Activated naive CD4-positive, alpha-beta T cell treated with Interleukin-2 at 50 U/mL for 16 hours (primary cell): ENCODE measurements at places on chromosomes 7 and 10.

DNA sequence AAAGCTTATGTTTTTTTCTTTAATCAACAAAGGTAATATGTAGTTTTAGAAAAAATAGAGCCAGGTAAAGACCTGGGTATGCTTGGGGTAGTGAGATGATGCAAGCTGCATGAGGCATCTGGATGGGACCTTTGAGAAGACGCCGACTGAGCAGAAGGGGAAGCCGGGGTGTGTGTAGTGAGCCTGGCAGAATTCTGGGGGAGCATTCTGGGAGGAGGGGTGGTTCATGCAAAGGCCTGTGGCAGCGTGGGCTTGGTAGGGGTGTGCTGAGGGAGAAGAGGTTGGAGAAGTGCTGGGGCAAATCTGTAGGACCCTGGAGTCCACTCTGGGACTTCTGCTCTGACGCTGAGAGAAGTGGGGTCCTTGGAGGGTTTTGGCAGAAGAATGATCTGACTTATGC, 33.9 kb upstream of the SHH start:
- no peak for DNase-seq

DNA sequence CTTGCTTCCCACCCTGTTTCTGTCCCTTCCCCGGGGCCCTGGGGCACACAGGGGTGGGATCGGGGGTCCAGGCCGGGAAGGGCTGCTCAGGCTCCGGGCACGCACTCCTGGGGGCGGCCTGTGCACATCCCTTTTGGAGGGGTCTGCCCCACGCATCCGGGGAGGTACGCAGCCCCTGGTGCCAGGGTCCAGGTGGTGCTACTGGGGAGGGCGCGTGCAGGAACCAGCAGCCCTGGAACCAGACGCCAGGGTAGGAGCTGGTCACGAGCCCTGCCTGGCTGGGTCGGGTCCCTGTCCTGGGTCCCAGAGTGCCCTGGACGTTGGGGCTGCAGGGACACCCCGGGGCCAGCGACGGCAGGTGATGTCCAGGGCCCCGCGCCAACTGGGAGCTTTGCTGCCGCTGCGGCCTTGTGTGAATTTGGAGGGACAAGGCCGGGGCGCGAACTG, 53.4 kb downstream of the GLRX3 start:
- no peak for DNase-seq

DNA sequence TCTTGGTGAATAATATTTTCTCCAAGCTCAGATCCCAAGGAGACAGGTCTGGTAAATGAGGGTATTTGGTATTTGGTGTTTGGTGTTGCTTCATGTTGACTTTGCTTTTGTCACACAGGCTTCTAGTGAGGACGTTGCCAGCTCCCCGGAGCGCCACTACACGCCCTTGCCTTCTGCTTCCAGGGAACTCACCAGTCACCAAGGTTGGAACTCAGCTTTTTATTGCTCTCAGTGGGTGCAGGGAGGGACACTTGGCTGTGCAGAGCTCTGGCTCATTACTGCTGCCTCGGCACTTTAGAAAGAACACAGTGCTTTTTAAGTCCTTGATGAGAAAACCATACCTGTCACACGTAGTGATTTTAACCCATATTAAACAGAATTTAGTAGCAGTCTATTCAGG, 892.9 kb downstream of the LRMDA start:
- DNase-seq: no peak

GRCh38 chr10:74823791-74824183, 2.6 kb upstream of the KAT6B start:
- DNase-seq: no peak

DNA sequence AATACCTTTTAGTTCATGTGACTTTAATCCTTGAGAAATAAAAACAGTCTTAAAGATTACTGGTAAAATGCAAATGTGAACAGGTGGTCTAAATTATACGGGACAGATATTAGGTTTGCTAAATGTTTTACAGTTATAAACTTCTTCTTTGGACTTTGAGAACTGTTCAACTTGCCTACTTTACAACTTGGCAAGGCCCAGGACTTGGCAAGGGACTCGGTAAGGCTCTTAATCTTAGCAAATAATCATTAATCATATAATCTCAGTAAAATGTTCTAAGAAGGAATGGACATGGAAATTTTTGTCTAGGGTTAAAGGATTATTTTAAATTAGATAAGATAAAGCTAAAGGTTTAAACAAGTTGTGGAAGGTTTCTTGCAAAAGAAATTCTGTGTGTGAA, 4.8 kb upstream of the UBE2D4 start:
- no peak for DNase-seq

DNA sequence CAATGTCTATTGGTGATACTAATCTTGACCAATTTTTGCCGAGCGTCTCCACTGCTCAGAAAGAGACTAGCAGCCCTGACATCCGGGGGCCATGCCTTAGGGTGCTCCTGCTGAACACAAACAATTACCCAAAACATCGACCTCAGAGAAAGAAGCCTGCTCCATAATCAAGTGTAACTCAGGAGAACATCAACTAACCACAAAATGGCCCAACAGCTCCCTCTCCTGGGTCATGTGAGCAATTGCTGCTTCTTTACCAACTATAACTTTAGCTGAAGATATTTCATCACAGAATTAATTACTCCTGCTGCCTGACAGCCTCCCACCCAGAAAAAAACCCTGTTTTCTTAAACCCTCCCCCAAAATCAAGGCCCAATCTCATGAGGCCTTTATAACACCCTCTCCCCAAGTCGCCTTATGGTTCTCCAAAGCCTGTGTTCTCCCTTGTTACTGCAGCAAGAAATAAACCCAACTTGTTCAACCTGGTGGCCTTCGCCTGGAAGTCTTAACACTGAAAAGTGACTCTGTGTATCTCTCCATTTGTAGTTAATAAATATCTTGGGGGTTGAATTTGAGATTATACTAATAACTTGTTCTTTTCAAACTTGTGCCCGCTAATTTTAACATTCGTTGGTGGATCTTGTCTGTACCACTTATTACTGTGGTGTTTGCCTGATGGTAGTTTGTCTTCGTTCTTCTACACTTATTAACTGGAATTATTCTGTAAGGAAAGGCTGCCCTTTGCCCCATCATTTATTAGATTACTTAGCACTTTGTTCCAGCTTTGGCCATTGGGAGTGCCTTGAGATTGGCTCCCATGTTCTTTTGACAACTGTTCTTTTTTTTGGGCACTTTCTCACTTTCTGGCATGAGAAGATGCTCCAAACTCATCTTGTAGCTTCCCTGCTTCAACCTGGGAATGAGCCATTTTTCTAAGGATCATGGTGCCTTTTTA, 21.2 kb upstream of the RAMP3 start:
- peak; percentile 63 for DNase-seq

- no peak for DNase-seq
Measured at GRCh38 chr10:62048470-62048869, 147.0 kb downstream of the ARID5B start.

GRCh38 chr10:80443531-80443974, 10.6 kb upstream of the TSPAN14 start:
- no peak for DNase-seq

DNA sequence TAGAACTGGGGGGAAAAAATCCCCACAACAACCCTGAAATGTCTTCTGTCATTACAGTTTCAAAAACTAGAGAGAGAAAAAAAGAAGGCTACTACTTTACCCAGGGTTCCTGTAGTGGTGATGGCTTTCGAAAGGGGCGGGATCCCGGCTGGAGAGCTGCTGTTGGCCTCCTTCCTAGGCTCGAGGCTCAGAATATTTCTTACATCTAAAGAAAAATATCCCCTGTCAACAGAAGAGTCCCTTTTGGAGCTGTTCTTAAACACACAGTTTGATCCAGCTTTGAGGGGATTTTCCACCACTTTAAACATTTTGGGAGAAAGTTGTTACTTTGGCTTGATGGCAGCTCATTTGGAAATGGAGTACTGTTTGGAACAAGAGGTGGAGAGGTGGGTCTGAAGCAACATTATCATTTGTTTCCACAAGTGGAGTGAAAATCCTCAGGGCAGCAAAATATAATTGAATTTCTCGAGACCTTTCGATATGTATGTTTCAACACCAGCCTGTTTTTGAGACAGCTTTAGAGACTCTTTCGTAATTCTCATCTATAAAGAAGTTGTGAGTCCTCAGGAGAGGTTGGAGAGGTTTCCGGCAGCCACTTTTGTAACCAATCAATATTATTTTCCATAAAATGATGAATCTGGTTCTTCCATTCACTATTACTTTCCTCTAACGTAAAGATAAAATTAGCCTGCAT, 5.1 kb downstream of the HOXA13 start:
- no peak for DNase-seq
